Glomerular endothelial cell (primary cell): ENCODE measurements at places on chromosomes 7 and 10. TPM values are rescaled to one million over a fixed set of nuclear protein-coding genes. Genes with fewer than 3 reads are reported as not detected.

Gene INSYN2A
- 0.12 and 0.53 TPM in 2 replicates for total RNA-seq

Gene FOXP2
- total RNA-seq, result 0.68 and 3.5 TPM in 2 replicates

Gene POLD2
- 44.6 and 55.5 TPM in 2 replicates for total RNA-seq

Gene SOSTDC1
- not detected in 2 replicates for total RNA-seq

Gene SSC4D
- total RNA-seq, result 1.4 and 2.0 TPM in 2 replicates
